MCF 10A (cell line): ENCODE measurements at places on chromosomes 5 and 9.

DNA sequence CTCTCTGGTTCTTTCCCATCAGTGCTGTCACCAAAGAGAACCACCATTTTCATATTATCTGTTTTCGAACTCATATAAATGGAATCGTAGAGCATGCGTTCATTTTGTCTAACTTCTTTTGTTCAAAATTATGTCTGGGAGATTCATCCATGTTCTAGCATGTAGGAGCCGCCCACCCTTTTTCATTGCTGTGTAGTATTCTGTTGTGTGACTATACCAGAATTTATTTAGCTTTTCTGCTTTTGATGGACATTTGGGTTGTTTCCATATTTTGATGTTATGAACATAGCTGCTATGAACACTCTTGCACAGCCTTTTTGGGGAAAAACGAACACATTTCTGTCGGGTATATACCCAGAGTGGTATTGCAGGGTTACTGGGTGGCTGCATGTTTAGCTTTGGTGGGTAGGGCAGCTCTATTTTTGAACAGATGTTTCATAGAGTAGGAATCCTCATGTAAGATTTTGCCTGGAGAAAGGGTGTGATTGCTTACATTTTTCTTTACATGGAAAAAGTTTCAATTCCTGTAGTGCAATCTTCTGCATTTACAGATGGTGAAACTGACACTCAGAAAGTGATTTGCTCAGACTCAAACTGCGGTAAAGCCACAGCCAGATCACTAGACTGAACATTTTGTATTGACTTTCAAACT, 100.2 kb upstream of the IL12B start:
- no peak for DNase-seq

DNA sequence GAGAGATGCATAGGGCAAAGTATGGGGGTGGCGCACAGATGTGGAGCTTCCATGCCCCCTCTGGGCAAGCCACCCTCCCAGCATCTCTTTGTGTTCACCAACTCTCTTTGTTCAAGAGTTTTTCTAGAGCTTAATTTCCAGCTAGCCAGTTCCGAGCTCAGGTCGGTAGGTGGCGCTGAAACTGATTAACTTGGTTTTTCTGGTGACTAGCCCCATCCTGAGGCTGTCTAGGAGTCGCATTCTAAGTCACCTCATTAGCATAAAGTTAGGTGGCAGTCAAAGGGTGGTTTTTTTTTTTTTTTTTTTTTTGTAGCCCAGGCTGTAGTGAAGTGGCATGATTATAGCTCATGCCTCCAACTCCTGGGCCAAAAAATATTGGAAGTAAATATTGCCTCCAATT, 476.4 kb downstream of the KDM4C start:
- DNase-seq: peak; percentile 70

- peak; percentile 19 for DNase-seq
These were observed 388.4 kb upstream of the PTGER4 start for GRCh38 chr5:40291338-40291737.

- DNase-seq: peak; percentile 8
These were observed 243.9 kb downstream of the TLE1 start for GRCh38 chr9:81445331-81445921.

DNA sequence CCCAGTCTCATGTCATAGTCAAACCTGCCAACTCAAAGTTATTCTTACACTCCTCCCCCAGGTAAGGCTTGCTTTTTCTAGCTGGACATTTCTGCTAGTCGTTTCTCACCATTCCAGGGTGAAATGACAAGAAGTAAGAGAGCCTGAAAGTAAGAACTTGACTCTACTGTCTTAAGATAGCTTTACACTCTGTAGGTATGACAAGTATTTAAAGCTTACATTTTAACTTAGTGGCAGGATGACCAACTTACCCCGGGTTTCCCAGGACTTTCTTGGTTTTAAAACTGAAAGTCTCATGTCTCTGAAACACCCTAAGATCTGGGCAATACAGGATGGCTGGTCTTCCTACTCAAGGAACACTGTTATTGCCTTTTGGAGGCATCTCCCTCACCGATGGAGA, 67.5 kb upstream of the PIK3R1 start:
- DNase-seq: no peak

DNA sequence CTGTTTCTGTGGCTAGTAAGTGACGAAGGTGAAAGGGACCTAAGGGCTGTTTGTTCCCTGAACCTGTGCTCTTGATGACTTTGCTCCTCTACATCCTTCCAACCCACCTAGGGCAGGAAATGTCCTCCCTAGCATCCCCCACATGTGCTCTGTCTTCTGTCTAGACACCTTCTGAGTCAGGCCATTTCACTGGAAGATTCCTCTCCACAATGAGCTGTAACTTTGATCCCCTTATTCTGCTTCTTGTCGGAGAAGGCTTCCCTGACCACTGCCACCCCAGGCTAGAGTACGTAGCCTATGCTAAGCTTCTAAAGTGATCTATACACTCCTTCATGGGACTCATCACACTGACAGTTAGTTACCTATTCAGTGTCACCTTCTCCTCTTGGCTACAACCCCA, 21.7 kb downstream of the SPAAR start:
- no peak for DNase-seq

- no peak for DNase-seq
These were observed 4.2 kb downstream of the TRIM7 start for GRCh38 chr5:181200816-181201215.

GRCh38 chr5:140362311-140362710, 2.3 kb downstream of the SLC4A9 start:
- DNase-seq: no peak

DNA sequence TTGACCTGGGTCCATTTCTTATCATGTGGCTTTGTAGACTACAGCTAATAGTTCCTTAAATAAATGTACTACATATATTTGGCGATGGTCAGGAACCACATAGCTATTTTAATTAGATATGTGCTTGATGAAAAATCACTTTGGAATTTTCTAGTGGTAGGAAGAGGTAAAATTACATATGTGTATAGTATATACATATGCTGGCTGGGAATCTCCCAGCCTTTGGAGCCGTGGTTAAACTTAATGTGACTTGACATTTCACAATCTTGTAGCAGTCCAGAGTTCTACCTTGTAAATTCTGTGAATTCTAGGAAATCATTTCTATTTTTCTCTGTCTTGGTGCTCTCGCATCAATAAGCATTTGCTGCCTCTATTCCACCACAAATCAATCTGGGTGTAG, 565.0 kb downstream of the DMRTA1 start:
- DNase-seq: no peak

- DNase-seq: no peak
These were observed 43.7 kb downstream of the RAB14 start for GRCh38 chr9:121157939-121158338.

- no peak for DNase-seq
These were observed at the start of gene SMIM33 for GRCh38 chr5:139470821-139471300. TSS of gene SMIM33 (plus strand) at chr5:139471004. CDS start at chr5:139471122, 118 bp downstream.

GRCh38 chr5:90809311-90810056, 250.9 kb downstream of the ADGRV1 start:
- no peak for DNase-seq

GRCh38 chr5:58380655-58381054, 79.2 kb downstream of the PLK2 start:
- DNase-seq: no peak

DNA sequence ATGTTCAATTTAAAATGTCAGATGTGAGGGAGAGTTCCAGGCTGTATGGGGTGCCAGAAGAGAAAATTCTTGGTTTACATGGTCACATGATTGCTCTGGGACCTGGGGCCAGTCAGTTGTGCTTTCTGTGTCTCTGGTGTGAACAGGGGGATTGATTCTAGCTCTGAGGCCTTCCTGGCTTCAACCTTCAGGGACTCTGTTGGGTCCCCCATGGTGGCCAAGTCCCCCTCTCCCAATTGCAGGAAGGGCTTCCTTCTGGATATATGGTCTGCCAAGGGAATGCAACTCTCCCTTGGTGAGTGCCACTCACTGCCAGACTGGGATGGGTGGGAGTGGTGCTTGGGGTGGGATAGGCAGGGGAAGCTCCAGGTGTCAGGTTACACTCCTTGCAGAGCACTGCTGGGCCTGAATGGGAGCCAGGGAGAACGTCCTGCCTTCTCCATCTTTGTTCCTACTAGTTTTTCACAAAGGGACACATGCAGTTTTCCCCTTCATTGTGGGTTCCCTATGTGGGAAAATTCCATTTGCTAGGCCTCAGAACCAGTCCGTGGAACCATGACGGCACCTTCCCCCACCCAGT, 153.2 kb downstream of the MELK start:
- DNase-seq: peak; percentile 8

- no peak for DNase-seq
These were observed 750.5 kb downstream of the PTPRD start for GRCh38 chr9:9862235-9862810.

DNA sequence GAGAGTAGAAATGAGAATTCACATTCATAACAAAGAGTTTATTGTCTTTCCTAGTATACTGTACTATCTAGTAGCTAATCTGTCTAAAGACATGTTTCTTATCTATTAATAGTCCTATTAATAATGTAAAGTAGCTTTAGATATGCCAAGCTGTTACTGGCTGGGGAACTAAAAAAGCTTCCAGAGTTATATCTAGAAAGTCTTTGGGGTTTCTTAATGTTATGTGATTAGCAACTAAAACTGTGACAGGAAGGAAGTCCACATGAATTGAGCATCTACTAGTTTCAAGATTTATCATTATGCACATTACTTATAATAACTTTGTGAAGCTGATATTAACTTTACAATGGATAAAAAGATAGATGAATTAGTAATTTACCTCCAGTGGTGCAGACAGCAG, 122.7 kb upstream of the CDKN2B start:
- DNase-seq: no peak

DNA sequence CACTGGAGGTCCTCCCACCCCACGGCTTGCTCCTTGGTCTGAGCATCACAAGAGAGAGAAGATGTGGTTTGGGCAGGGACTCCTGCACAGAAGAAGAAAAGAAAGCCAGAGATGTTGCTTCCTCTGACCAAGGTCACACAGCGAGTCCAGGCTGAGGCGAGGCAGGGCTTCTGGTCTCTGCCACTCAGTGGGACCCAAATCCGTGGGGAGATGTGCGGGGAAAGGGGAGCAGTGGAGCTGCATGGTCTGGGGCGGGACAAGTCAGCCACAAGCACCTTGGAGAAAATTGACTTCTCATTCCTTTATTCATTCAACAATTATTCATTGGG, 150.9 kb downstream of the C9orf50 start:
- no peak for DNase-seq
